ENCODE measurements at places on chromosomes 3 and 15.

GRCh38 chr3:158483701-158484235 lies 87.2 kb upstream of the MLF1 start:
- no peak for DNase-seq

DNA sequence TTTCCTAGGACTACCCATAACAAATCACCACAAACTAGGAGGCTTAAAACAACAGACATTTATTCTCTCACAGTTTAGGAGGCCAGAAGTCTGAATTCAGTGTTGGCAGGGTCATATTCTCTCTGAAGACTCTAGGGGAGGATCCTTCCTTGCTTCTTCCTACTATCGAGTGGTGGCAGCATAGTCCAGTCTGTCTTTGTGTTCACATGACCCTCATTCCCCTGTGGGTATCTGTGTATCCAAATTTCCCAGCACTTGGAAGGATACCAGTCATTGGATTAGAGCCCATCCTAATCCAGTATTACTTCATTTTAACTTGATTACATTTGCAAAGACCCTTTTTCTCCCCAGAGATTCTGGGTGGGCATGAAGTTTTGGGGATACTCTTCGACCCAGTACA lies 63.8 kb downstream of the GMPS start:
- DNase-seq = no peak

DNA sequence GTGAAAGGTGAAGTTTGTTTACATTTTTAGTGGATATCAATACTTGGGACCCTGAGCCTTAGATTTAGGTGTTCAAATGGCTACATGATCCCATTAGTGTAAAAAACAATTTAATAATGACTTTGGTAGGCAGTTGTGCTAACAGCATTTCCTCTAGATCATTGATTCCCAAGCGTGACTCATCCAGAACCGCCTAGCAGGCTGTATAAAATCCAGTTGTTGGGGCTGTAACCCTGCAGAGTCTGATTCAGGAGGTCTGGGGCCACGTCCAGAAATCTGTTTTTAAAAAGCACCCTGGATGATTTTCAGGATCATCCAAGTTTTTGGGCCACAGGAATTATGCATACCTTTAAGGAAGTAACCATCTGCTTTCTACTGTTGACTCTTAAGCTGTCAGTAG lies 156.4 kb downstream of the TP63 start:
- DNase-seq = no peak

DNA sequence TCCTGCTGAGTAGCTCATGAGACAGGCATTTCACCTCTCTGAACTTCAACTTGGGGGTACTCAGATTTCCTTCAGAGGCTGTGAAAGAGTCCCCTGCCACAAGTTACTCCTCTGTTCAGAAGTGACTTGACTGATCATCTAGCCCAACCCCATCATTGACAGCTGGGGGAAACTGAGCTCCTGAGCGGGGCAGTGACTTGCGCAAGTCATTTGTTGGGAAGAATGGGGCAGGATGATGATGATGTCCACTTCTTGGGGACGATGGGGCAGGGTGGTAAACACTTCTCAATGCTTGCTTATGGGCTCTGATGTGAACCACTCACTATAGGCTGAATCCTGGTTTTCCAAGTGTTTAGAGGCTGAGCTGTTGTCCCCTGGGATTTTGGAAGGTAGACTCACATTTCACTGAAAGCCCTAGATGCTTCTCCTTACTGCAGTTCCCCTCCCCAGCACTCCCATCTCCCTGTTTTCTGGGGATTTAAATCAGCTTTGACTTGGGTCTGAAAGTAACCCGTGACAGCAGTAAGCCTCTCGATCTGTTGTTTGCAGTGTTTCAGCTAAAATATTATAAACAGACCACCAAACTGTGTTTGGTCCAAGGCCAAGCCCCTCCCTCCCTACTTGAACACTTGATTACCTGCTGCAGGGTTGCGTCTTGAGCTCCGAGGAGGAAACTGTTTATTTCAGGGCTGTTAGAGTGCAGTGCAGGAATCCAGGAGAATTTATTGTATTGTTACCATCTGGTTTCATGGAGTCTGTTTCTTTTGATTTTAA lies 25.1 kb downstream of the SMAD3 start:
- DNase-seq = no peak

All from activated CD4-positive, alpha-beta T cell treated with anti-CD3 and anti-CD28 coated beads, Interleukin-2, Interleukin-6, amounts not matched to agents 100 ng/mL and 50 ng/mL, durations not matched to agents 16 hours and 8 hours (primary cell).